ENCODE measurements at places on chromosomes 12 and 14.

- DNase-seq = peak; percentile 47
Measured at GRCh38 chr12:121505513-121505912, 75.3 kb downstream of the KDM2B start.

GRCh38 chr12:99959549-99960170 lies 25.1 kb downstream of the ANKS1B start:
- DNase-seq = no peak

- no peak for DNase-seq
Measured at GRCh38 chr14:52175982-52176502, 91.5 kb upstream of the PTGDR start.

- DNase-seq = no peak
Measured at GRCh38 chr12:104730763-104731162, 227.3 kb downstream of the SLC41A2 start.

GRCh38 chr14:64968651-64969050 lies 3.5 kb downstream of the RAB15 start:
- DNase-seq = no peak

GRCh38 chr12:75831402-75831801 lies 200.2 kb downstream of the PHLDA1 start:
- no peak for DNase-seq

DNA sequence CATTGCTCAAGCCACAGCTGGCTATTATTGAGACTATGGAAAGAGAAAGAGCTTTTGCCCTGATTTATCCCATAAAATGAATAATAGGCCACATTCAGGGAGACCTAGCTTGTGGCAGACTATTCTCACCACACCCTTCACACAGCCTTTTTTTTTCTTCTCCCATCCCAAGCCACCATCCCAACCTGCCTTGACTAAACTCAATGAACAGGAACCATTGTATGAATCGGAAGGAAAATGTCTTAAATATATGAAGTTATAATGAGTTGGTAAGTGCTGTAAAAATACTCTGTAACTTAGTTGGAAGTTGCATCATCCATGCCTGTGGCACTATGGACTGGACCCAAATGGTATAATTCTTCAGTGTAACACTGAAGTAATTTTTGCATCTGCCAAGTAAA lies 338.4 kb downstream of the RAD51B start:
- DNase-seq = no peak

- DNase-seq = no peak
Measured at GRCh38 chr12:127881371-127882140, 385.4 kb upstream of the TMEM132C start.

DNA sequence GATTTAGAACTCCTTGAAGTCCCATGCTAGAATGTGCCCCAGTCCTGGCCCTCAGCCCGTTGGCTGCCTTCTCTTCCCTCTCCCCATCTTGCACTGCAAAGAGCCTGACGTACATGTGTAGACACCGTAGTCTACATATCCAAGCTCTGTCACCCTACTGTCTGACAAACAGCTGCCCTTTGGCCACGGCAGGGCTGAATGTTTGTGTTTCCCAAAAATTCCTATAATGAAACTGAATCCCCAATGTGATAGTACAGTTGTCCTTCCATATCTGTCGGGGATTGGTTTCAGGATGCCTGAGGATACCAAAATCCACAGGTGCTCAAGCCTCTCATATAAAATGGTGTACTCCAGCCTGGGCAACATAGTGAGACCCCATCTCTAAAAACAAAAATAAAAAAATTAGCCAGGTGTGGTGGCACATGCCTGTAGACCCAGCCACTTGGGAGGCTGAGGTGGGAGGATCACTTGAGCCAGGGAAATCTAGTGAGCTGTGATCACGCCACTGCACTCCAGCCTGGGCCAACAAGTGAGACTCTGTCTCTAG lies 12.3 kb upstream of the TFCP2 start:
- DNase-seq = no peak

- DNase-seq = peak; percentile 15
Measured at GRCh38 chr12:69266036-69266635, 26.8 kb downstream of the CPSF6 start.

- no peak for DNase-seq
Measured at GRCh38 chr12:818733-819132, 66.4 kb downstream of the WNK1 start.

GRCh38 chr14:77022236-77022852 lies 6.2 kb downstream of the IRF2BPL start:
- no peak for DNase-seq

DNA sequence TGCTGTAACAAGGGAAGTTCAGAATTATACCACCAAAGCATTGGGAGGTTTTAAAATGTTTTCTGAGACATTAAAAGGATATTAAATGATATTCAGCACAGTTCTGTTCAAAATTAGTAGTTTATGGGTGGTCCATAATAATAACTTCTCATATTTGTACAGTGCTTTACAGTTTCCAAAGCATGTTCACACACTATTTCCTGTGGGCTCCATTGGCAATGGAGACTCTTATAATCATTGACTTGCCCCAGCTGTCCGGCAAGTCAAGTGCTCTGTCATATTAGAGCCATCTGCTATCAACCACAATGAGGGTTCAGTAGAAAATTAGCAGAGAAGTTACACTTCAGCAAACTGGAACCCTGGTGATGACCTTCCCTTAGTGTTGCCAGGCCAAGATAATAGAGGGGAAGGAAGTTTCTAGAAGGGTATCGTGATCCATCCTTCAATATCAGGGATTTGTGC lies 526.6 kb upstream of the CCDC196 start:
- DNase-seq = no peak

- no peak for DNase-seq
Measured at GRCh38 chr14:75812622-75813021, 151.6 kb downstream of the TTLL5 start.

DNA sequence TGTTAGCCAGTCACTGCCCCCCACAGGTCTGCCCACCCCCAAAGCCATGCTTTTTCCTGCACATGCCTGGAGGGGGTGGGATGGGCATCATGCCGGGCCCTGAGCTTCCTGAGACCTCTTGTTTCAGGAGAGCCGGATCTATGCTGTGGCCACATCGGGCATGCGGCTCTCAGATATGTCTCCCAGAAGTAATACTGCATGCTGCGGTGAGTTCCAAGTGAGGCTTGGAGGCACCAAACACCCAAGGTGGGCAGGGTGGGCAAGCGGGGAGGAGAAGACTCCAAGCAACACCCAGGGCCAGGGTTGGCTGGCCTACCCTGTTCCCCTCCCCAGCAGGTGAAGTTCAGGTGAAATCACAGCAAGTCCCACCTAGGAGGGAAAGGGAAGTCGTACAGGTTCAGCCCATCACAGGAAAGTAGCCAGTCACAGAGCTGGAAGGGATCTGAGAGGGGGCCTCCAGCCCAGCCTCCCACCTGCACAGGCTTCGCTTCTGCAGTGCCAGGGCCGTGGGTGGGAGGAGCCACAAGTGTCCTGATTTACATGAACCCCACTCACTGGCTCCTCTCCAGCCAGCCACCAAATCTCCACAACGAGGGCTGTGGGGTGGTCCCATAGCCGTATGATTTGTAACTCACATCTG lies 30.9 kb downstream of the PIGH start:
- DNase-seq = no peak

DNA sequence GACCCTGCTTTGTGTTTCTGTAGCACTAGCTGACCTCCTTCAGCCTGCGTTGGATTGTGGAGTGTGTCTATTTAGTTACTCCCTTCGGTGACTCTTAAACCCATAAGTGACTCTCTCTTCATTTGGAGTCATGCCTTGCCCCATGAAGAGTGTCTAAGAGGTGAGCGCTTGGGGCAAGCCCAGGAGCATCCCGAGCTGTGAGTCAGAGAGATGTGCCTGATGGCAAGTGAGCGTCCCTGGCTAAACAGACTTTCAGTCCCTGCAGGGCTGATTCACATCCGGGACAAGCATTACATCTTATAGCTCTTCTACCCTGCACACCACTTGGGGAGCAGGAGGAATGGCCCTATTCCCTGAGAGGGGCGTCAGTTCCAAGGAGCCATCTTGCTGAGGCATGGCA lies 24.3 kb upstream of the ATF1 start:
- no peak for DNase-seq

DNA sequence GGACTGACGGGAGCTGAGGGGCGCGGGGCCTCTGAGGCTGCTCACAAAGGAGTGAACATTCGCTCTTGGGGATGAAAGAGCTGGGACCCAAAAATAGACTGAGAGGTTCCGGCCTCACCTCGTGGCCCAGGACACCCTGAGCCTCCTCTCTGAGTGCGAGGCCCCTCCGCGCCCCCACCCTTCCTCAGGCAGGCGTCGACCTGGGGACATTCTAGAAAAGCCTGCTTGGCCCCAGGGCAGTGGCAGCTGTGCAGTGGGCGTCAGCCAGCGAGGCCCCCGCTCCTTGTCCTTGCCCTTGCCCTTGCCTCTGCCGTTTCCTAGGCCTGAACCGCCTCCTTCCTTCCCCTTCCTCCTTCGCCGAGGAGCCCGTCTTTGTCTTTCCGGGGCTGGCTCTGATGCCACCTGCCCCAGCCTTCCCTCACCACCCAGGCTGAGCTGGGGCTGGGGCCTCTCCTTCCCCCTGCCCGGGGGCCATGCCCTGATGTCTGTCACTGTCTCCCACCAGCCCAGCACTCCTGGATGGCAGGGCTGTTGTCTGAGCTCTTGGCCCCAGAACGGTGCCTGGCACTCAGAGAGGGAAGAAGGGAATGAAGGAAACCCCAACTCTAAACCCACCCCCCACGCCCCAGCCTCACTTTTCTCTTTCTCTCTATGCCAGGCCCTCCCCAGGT lies 208.2 kb upstream of the RTL1 start:
- no peak for DNase-seq

DNA sequence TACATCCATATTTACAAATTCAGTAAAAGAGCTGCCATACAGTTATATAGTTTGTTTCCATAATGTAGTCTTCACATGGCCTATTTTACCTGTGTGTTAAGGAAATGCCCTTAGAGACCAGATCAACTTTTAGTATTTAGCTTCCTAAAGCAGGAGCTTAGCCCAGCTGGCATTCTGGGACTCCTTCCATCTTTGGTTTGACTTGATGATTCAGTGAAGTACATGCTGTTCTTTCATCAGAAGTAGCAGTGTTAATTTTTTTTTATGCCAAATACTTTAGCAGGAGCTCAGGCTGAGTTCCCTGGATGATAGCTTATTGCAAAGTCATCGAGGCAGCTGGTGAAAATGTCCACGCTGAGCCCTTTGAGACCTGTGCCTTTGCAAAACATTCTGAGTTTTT lies 101.0 kb downstream of the FOXG1 start:
- DNase-seq = no peak

GRCh38 chr12:127459687-127460086 lies 807.3 kb upstream of the TMEM132C start:
- no peak for DNase-seq

DNA sequence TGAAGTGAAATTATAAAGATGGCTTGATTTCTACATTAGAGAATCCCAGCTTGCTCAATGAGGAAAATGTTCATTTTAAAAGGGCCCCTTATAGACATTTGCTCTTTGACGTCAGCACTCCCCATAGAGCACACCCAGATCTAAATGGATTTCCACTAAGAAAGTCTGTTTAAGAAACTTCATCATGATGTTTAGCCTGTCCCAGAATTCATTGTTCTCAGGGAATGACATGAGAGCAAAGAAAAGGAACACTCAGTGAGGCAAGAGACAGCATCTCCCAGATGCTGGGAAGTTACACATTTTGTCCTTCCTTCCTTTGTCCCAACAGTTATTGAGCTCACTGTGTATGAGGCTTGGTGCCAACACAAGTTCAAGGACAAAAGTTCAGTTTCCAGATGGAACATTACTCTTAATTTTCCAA lies 4.9 kb downstream of the PHLDA1 start:
- no peak for DNase-seq

DNA sequence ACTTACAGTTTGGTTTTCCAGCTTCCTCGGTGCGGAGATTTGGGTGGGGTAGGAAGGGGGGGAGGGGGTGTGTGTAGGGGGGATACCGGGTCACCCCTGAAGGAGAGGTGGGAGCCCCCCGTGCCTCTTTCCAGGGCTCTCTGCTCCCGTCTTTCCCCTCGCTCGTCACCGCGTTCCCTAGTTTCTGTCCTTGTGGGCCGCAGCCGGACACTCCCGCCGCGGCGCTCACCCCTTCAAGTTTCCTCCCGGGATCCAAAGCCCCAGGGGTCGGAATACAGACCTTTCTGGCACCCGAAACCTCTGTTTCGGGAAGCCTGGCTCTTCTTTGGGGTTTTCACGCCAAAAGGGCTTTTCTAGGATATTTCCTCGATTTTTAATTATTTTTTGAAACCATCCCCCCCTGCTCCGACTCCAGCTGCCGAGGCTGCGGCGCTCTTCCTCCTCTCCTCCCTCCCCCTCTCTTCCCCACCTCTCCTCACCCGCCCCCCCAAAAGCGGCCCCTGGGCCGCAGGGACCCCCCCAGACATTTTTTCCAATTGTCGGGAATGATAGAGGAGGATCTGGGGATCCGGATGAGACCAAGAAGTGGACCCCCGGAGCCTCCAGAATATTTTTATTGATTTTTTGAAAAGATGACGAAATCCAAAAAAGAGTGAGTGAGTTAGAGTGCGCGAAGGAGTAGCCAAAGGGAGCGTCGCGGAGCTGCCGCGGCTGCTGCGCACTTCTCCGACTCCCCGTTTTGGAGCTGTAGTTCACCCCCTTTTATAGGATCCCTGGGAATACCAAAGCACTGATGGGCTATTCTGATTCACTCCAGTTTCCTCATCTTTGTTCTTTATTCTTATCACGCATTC lies 1.7 kb downstream of the CCND2 start:
- peak; percentile 31 for DNase-seq

DNA sequence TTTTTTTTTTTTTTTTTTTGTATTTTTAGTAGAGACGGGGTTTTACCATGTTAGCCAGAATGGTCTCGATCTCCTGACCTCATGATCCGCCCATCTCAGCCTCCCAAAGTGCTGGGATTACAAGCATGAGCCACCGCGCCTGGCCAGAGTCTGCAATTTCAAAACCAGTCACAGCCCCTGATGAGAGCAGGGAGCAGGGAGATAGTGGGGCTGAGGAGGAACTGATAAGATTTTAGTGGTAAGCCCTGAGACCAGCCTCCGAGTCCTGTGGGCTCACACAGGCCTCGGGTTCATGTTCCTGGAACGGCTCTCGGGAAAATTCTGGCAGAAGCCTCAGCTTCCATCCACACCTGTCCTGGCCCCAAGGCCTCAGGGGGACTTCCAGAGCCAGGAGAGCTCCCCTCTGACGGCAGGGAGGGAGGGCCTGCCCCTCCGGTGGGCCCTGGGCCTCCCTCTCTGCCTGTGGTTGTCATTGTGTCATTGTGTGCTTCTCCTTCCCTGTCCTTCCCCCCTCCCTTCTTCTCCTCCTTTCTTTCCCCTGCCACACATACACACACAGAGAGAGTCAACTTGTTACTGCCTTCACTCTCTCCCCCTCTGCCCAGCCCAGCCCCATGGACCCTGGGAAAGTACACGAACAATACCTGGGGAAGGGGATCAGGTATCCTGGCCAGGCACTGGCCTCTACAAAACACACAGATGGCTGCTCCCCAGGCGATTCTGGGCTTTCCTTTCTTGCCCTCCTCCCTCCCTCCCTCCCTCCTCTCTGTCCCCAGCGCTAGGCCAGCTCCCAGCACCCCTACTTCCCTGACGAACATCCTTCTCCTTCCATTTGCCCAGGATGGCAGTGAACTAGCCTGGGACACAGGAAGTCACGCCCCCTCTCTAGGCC lies 294.1 kb downstream of the DPF3 start:
- DNase-seq = no peak

DNA sequence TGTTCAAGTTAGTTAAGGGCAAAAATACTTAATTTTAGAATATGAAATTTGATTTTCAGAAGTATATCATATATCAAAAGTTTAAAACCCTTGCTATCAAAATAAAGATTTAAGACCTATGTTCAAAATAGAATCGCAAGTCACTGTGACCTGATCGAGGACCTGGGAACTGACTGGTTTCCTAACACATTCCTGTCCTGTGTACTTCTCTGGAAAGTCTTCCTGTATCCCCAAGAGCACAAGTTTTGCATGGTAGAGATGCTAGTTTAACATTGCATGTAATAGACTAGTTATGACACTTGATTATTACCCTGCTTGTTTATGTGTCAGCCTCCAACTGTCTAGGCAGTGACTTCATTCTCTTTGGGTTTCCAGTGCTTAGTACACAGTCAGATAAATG lies 30.3 kb downstream of the BCAT1 start:
- DNase-seq = no peak
